ENCODE measurements at places on chromosomes 5 and 9. TPM values are rescaled to one million over a fixed set of nuclear protein-coding genes. Genes with fewer than 3 reads are reported as not detected.

FER gene
- 10.7 TPM for total RNA-seq

ZDHHC11 gene
- total RNA-seq = 1.2 TPM

RORB gene
- 0.10 TPM for total RNA-seq

C5 gene
- 1.8 TPM for total RNA-seq

C5orf46 gene
- not detected for total RNA-seq

TRIM7 gene
- total RNA-seq = 1.9 TPM

TRIP13 gene
- 0.21 TPM for total RNA-seq

SPINK4 gene
- total RNA-seq = not detected

MAMDC4 gene
- total RNA-seq = 0.52 TPM

OTP gene
- not detected for total RNA-seq

HSPB3 gene
- 0.31 TPM for total RNA-seq

PPIC gene
- total RNA-seq = not detected

CCDC192 gene
- total RNA-seq = not detected

Data from mononuclear cell (primary cell).